Ammon's horn (tissue), 1 donor: ENCODE measurements at places on chromosomes 16 and 17.

DNA sequence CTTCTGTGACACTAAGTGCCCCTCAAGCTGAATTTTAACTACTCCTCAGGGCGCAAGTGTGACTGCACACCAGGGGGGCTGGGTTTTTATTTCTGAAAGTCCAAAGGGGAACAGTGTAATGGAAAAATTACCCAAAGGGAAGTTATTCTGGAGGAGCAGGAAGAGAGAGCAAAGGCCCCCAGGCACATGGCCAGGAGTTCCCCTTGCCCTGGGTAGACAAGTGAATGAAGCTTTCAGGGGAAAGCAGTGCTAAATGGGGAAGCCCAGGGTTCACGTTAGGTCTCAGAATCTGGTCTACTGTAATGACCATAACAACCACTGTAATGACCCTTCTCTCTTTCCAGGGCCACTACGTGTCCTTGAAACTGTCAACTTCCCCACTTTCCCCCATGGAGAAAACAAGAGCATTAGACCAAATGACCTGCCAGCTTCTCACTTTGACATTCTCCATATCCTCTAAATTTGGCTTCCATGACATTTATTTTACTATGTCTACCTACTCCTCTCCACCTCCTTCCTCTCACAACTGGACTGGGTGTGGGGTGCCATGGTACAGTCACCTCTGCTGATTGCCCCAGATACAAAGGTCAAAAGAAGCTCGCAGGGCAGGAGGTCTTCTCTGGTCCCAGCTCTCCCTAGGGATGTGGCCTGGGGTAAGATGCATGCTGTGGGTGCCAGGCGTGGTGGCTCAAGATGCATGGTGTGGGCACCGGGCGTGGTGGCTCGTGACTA lies 34.1 kb upstream of the MMP2 start:
- peak; percentile 70 for DNase-seq

DNA sequence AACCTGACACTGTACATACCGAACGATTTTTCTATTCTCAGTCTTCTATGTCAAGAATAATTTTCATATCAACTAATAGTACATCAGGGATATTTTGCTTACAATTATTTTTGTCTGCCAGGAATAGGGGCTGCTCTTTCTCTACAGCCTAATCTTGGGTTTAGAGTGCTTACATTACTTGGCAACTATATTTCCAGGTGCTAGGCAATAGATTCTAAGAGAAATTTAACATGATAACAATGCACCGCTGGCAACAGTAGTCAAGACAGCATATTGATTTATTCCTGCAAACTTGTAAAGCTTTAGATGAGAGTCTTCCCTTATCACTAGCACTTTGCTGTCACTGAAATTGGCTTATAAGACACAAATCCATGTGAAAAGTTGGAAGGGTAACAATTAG lies 935.9 kb downstream of the CDH11 start:
- DNase-seq, result no peak

GRCh38 chr16:11632455-11632939 lies 35.8 kb upstream of the SNN start:
- peak; percentile 54 for DNase-seq

GRCh38 chr16:48950184-48950583 lies 331.5 kb downstream of the CBLN1 start:
- no peak for DNase-seq

GRCh38 chr17:14461227-14461548 lies 160.3 kb downstream of the HS3ST3B1 start:
- no peak for DNase-seq

DNA sequence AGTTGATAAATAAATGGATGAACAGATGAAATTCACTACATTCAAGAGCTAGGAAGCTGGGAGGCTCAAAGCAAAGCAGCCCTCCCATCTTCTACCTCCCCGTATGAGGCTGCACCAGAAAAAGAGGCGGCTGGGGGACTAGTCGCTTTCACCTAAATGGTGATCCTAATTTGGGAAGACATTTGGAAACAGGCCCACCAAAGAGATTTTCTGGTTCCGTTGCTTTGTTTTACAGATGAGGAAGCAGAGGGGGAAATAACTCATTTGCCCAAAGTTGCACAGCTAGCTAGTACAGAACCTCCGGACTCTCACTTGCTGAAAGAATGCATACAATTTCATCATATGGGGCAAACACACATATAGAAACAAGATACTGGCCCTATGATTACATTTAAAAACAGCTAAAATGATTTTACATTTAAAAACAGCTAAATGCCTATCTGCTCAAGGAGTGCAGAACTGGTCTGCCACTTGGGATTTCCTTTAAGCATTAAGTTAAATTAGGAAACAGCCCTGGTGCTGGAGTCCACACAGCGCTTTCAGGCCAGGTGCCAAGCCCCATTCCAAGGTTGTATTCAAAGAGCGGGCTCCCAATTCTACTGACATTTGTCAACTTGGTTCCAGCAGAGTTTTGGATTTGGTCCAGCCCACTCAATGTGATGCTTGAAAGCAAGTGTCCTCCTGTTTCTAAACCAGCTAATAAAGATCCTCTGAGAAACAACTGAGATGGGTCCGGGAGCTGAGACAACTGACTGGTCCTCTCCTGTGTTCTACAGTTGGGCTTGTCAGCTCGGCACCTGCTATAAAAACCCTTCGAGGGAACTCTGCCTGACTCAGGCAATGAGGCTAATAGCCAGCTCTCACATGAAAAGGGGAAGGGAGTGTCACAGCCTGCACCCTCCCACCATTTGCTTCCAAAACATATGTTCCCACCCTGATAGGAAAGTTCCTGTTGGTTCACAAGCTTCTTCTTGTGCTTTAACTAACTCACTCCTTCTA lies 11.7 kb downstream of the ERN1 start:
- DNase-seq, result peak; percentile 50
